ENCODE measurements at places on chromosomes 3 and 15.

- DNase-seq, result no peak
Observed at GRCh38 chr3:46829699-46830208, 33.5 kb downstream of the MYL3 start.

- DNase-seq, result peak; percentile 77
Observed at GRCh38 chr3:100040451-100041225, 73.7 kb downstream of the FILIP1L start.

DNA sequence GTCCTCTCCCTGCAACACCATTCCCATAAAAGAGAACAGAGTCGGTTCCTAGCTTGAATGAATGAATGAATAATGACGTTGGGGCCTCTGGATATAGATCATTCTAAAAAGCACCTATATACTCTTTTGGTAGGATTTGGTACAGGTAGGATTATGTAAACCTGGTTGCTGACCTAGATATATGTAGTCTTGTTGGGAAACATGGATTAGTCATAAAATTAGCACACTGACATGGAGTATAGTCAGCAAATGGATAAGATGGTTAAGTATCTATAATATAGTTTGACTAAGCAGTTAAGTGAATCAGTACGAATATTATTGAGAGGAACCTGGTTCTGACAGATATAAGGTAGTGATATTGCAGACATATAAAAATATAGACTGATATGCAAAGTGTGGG is 142.5 kb downstream of the FILIP1L start:
- no peak for DNase-seq

DNA sequence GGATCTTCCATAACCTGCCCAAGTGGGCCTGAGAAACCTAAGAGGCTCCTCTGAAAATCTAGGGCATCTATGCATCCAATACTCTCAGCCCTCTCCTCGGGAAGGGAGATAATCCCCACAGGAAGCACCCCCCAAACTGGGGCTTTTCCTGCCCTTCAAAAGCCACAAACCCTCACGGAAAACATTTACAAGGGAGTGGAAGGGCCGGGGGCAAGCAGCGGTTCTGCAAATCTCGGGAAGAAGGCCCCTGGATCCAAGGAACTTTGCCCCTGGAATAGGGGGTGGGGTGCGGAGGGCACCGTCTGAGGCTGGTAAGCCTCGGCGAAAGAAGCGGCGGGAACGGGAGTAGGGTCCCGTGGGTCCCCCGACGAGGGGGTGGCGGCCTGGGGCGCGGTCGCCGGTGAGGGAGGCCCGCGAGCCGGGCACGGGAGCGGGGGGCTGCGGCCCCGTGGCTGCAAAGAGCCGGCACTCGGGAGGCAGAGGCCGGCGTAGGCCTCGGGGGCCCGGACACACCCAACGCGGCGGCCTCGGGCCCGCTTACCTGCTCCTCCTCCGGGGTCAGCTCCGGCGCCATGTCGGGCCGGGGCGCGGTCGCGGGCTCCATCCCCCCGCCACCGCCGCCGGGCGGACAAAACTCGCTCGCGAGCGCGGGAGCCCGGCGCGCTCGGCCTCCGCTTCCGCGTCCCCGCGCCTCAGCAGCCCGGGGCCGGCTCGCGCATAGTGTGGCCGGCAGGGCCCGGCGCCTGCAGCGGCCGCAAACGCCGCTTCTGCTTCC is 755 bp downstream of the PTPN9 start:
- peak; percentile 21 for DNase-seq

DNA sequence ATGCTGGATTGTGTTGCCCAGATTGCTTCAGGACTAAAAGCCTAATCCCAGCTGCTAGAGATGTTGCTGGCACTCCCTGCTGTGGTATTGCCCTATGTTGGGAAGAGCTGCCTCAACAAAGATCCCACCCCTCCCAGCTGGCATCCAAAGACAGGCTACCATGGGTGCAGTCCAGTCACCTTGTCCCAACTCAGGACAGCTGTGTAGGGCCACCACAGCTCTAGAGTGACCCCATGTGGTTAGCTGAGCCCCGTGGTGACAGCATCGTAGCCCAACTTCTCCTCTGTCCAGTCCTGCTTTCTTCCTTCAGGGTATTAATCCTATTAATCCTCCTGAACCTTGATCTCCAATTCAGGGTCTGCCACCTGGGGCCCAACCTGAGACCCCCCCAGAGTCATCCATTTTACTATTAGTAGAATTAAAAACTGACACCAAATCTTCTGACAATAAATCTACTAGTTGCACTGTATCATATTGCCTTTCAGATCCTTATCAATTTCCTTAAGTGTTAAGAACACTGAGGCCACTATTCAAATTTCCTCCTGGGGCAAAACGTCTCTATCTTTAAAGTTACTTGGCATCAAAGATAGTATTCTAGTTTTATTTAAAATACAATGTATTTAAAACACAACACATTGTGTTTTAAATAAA is 83.5 kb downstream of the AQP9 start:
- no peak for DNase-seq

DNA sequence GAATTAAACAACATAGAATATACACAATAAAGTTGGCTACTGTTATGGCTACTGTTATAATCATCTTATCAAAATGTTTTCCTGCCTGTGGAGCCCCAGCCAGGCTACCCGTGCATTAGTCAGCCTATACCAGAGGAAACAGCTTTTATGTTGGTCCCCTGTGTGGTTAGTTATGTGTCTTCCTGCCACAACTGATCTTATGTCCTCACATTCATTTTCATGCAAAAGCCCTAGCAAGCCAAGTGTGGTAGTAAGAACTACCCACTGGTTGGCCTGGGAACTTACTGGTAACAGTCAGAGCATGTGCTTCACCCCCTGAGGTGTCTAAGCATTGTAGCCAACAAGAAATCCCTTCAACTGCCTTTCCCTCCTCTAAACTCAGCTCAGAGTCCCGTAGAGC is 21.8 kb downstream of the MGLL start:
- DNase-seq, result peak; percentile 34

DNA sequence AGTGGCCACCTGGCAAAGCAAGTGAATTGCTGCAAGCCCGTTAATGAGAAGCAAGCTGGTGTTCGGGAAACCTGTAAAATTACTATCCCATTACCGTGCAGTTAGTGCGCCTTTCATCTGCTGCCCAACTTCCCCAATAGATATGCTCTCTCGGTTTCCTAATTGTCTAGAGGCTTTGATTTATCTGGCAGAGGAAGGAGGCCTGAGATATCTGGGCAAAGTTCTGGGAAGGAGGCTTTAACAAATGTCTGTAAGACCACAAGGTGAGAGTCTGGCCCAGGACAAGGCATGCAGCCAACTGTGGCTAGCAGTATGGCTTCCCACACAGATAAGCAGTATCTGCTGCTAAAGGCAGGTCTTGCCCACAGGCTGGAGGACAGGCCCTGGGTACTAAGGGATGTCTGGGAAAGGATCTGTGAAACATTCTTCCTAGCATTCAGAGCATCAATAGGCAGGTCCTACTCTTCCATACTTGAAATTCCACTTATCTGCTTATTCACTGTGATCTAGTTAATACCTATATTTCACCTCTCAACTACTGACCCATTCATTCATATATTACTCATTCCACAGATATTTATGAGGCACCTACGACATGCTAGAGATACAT is 130.0 kb upstream of the SLC2A2 start:
- DNase-seq, result peak; percentile 20

DNA sequence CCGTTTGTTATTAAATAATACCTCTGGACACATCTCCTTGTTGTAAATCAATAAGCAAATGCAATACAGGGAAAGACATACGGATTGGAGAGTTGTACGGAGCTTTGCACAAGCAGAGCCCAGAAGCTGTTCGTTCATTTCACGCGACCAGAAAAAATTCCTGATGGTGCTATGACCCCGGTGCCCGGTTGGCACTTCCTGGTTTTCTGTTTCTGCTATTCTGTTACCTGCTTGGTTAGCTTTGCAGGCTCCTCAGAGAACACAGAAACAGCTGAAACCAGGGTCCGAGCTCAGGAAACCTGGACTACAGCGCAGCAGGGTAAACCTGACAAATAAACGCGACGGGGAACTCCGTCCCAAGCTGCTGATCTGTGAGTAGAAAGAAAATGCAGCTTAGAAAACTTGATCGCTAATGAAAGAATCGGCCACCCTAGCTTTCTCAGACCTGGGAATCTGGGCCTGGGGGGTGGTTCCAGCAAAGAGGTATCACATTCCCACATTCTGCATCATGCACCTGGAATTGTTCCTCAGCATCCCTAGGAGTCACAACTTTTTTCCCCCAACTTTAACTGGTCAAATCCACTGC is 845 bp downstream of the CNTN3 start:
- DNase-seq, result no peak

- DNase-seq, result no peak
Observed at GRCh38 chr15:63114465-63114864, 7.2 kb upstream of the LACTB start.

DNA sequence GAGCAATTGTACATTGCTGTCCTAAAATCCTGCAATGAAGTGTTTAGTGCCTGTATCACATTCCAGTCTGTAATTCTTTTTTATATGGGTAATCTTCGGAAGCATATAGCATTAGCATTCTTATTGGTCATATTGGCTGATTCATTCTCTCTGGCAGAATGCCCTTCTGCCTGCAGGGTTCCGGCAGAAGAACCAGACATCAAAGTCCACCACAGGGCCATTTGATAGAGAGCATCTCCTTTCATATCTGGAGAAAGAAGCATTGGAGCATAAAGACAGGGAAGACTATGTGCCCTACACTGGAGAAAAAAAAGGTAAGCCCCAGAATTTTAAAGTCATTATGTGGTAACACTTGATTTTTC is 39.6 kb downstream of the TMOD3 start:
- peak; percentile 92 for DNase-seq

DNA sequence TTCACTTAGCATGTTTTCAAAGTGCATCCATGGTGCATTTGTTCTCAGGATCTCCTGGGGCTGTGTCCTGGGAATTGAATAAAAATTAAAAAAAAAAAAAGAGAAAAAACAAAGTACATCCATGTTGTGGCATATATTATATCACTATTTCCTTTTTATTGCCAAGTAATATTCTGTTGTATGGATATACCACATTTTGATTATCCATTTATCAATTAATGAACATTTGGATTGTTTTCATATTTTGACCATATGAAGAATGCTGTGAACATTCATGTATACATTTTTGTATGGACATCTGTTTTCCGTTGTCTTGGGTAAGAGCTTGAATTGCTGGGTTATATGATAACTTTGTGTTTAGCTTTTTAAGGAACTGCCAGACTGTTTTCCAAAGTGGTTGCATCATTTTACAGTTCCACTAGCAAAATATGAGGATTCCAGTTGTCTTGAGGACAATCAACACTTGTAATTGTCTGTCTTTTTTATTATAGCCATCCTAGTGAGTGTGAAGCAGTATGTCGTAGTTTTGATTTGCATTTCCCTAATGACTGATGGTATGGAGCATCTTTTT is 44.5 kb downstream of the CTDSPL2 start:
- peak; percentile 16 for DNase-seq

DNA sequence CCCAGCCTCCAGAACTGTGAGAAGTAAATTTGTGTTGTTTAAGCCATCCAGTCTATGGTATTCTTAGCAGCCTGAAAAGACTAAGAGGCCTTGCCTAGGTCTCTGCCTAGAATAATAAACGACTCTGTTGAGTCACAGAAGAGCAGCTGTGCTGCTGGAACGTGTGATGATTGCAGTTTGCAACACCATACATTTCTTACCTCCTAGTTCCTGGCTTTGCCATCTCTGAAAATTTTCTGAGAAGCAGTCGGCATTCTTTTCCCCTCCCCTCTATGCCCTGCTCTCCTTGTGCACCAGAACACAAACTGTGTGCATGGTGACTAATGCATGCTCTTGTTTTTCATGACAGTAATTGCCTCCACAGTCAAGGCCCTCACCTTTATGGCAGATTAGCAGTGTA is 301.3 kb downstream of the IL20RB start:
- DNase-seq, result no peak

DNA sequence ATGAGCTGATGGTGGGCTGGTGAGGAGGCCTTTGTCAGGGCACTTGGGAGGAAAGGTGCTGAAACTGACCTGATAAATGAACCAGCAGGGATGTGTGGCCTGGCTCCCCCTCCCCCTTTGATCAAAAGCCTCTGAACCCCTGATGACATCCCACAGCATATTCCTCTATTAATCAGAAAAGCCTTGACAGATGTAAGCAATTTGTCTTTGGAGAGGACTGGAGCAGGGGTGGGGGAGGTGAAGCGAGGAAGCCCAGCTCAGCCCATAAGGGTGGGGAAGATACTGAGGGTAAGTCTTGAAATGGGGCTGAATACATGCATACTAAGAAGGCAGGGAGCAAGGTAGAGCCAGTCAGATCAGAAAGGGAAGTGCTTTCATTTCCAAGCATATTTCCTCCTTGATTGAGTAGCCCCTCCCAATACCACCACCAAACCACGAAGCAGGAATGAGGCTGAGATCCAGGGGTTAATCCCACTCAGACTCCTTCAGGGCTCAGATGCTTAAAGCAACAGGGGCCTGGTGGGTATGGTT is 34.7 kb upstream of the MRPS22 start:
- DNase-seq, result peak; percentile 78

DNA sequence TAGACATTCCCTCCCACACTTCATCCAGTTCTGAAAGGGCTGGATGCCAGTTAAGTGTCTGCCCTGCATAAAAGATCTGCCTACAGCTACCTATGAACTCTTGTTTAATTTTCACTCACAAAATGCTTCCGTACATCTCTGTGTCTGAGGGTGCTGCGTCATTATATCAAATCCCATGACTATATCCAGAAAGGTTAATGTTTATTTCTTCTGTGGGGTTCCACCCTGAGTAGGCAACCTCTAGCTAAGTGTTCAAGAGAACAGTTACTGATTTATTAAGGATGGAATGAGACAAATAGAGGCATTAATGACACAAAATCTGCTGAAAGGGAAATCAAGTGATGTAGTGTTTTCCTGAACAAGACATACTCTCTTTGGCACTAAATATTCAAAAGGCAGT is 220.2 kb downstream of the MTHFS start:
- DNase-seq, result no peak

DNA sequence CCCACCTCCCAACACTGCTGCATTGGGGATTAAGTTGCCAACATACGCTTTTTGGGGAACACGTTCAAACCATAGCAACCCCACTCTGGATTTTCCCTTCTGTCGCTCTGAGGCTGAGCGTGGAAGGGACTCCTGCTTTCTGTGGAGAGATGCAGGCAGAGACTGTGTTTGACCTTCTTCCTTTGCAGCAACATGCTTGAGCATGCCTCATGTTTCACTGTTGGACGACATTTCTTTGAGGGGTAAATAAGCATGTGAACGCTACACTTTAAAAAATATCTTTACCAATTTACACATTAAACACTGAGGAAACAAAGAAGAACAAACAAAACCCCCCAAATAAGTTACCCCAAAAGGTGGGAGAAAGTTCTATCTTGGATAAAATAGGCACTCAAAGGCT is 14.2 kb upstream of the MAPK6 start:
- DNase-seq, result no peak

- DNase-seq, result no peak
Observed at GRCh38 chr3:131141770-131142169, 115.1 kb downstream of the NEK11 start.

GRCh38 chr3:197878427-197878826 is 71.6 kb upstream of the RPL35A start:
- DNase-seq, result no peak

DNA sequence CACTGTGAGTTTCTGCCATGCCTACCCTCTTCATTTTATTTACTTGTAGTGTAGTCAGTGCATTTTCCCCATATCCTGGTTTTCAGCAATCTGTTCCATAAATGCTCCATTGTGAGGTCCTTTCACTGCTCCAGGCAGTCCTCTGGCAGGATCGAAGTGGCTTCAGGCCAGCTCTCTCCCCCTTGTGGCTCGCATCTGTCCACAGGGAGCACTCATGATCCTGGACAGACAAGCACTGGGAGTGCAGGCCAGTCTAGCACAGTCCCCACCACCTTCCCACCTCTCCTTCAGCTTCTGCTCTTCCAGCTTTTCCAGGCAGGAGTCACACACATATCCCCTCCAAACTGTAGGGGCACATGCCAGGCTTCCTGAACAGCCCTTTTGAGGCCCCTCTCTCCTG is 173.6 kb downstream of the PPM1L start:
- DNase-seq, result peak; percentile 20
